ENCODE measurements at places on chromosomes 4 and X.
A peak's percentile ranks its signal among the peaks of the same experiment; 100 is the strongest.

DNA sequence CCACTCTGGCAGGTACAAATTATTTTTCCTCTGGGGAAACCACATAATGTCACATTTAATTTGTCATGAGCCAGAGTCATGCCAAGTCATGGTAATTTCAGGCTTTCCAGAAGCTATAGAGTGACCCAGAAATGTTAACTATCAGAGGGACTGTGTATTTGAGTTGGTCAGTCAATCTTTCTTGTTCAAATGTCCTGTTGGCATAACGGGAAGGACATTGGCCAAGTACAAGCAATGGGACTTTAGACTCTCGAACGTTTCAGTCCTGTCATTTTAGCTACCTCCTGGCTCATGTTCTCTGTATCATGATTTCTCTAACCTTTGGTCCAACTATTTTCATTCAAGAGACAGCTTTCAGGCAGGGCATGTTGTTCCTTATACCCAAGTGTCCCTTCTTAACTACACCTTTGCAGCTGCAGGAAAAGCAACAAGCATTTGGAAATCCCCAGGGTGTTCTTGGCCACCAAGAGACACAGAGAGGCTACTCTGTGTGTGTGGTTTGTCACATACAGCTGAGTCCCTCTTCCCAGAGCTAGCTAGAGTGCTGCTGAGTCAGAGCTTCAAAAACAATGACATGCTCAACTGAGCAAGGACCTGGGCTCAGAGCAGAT is 142.6 kb downstream of the EGF start:
- DNase-seq, result peak; percentile 25

- DNase-seq, result no peak
Observed at GRCh38 chrX:71184803-71185495, 38.1 kb upstream of the GJB1 start.

- no peak for DNase-seq
Observed at GRCh38 chrX:21632027-21632426, 26.1 kb downstream of the KLHL34 start.

GRCh38 chrX:127578395-127578794 is 473.8 kb downstream of the ACTRT1 start:
- DNase-seq, result no peak

DNA sequence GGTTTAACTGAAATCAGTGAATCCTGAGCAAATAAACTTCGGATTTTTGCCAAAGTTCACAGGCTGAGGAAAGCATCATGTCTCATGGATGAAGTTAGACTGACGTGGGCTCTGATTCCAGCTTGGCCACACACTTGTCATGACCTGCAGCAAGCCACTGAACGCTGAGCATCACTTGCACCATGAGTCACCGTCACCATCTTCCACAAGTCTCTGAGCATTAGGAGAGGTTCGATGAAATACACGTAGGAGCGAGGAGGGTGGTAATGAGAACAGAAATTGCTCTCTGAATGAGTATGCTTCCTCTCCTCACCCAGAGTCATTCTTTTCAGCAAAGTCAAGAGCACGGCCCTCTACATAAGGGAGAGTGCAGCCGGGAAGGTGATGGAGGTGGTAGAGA is 3.8 kb upstream of the TRIML2 start:
- DNase-seq, result no peak

- DNase-seq, result no peak
Observed at GRCh38 chrX:129512409-129512808, 10.9 kb downstream of the SMARCA1 start.

GRCh38 chrX:40273356-40274050 is 175.7 kb upstream of the BCOR start:
- DNase-seq, result no peak

GRCh38 chrX:15334561-15334960 is 762 bp downstream of the PIGA start:
- no peak for DNase-seq

DNA sequence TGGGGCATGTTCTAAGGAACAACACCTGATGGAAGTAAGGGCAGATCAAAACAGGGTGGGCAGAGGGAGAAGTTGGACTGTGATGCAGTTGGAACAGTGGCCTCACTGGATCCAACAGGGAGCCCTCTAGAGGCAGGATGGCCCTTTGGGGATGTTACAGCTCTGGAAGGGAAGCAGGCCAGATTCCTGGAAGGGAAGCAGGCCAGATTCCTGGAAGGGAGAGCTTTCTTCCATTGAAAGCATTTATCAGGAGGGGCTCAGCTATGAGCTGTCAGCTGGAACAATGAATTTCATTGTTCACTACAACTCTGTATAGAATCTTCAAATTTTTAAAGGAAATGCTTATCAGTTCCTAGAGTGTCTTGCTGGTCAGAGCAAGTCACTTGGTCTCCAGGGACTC is 17.7 kb downstream of the IL15 start:
- DNase-seq, result no peak

GRCh38 chrX:15761564-15762191 is 23.6 kb downstream of the CA5B start:
- DNase-seq, result peak; percentile 45

GRCh38 chrX:115940348-115940747 is 230.2 kb upstream of the AGTR2 start:
- no peak for DNase-seq

- peak; percentile 24 for DNase-seq
Observed at GRCh38 chr4:128286474-128287058, 1.0 kb downstream of the PGRMC2 start.

- no peak for DNase-seq
Observed at GRCh38 chr4:92566269-92566668, 262.5 kb downstream of the GRID2 start.

GRCh38 chrX:153763298-153763932 is 634 bp upstream of the PLXNB3 start:
- DNase-seq, result peak; percentile 14

DNA sequence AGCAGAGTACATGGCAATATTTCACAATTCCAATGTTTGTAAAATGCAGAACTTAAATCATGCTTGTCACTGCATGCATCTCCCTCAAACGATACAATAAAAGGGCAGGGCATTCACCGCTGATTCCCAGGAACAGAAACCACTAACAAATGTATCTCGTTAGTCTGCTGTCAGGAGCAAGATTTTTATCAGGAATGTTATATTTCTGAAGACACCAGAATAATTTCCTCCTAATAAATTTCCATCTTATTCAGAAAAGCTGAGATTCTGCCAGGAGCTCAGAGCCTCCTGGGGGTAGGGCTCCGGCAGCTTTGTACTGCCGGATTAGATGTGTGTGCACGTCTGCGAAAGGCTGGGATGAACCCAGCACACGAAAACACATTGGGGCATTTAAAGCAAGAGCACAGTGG is 54.0 kb upstream of the LDB2 start:
- no peak for DNase-seq

GRCh38 chr4:101282076-101282844 is 65.1 kb downstream of the PPP3CA start:
- DNase-seq, result peak; percentile 35

GRCh38 chr4:39044364-39044955 is 12.3 kb upstream of the TMEM156 start:
- peak; percentile 97 for DNase-seq

- no peak for DNase-seq
Observed at GRCh38 chr4:62670514-62670913, 1470.4 kb downstream of the ADGRL3 start.

GRCh38 chr4:152045449-152045806 is 284.6 kb upstream of the GATB start:
- no peak for DNase-seq

GRCh38 chr4:55439023-55439422 is 43.3 kb downstream of the TMEM165 start:
- no peak for DNase-seq

DNA sequence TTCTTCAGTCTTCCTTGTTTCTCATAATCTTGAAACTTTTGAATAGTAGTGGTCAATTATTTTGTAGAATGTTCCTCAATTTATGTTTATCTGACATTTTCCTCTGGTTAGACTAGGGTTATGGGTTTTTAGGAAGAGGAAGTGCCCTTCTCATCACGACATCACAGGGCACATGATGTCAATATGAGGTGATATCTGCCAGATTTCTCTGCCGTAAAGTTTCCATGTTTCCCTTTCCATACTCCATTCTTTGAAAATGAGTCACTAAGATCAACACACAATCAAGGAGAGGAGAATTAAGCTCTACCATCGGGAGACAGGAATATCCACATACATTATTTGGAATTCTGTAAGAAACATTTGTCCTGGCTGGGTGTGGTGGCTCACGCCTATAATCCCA is 28.4 kb downstream of the RP2 start:
- no peak for DNase-seq

DNA sequence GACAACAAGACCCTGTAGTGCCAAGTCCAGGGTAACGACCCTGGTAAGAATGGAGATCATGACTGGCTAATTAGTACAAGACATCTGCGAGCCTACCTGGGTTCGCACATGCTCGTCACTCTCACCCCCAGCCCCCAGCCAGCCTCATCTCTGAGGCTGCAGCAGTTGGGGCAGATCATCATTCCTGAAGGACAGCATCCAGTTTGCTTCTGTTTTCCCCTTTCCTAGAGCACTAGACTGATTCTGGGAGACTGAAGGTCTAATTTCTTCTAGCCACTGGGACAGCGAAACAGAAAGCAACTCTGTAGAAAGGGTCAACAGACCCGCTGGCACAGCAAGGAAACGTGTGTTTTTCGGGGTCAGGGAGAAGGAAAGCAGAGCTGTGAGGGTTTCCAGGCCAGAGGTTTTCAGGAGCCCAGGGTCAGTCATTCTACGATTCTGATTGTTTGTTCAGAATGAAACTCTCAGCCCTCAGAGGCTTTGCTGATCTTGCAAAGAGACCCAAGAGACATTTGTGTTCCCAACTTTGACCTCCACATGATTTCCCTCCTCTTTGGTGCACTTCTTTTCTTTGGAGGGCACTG is 343.1 kb upstream of the NOCT start:
- DNase-seq, result no peak

DNA sequence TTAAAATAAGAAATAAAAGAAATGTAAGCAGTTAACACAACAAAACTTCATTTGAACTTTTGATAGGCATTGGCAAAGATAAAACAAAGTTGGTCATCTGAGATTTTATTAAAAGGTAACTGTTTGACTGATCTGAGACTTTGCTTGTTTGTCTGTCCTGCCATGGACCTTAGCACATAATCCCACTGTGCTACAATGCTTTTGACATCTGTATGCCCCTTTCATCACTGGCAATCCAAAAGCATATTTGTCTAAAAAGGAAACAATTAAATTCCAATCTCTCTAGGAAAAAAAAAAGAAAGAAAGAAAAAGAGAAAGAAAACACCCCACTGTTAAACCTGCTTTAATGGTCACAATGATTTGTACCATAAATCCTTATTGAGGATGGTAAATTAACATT is 231.0 kb downstream of the DACH2 start:
- DNase-seq, result no peak

- DNase-seq, result no peak
Observed at GRCh38 chr4:176638992-176639391, 153.7 kb downstream of the VEGFC start.

GRCh38 chrX:10833299-10834169 is 213.1 kb upstream of the MID1 start:
- no peak for DNase-seq

DNA sequence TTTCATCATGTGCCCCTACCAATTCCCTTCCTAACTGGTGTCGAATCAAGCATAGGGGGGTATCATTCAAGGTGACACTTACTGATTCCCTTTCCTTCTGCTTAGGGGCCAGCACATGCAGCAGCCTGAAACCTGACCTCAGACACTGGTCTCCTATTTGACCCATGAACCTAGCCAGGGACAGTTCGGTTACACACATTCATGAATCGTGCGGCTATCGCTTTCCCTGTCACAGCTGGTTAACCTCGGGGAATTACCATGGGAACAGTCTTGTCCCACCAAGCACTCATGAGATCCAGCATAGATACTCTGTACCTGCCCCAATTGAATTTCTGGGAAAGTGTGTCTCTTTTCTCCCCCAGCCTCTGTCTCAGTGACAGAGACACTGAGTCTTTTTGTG is 140.4 kb downstream of the ZNF674 start:
- no peak for DNase-seq

- DNase-seq, result no peak
Observed at GRCh38 chrX:41406201-41406600, 40.9 kb upstream of the NYX start.

DNA sequence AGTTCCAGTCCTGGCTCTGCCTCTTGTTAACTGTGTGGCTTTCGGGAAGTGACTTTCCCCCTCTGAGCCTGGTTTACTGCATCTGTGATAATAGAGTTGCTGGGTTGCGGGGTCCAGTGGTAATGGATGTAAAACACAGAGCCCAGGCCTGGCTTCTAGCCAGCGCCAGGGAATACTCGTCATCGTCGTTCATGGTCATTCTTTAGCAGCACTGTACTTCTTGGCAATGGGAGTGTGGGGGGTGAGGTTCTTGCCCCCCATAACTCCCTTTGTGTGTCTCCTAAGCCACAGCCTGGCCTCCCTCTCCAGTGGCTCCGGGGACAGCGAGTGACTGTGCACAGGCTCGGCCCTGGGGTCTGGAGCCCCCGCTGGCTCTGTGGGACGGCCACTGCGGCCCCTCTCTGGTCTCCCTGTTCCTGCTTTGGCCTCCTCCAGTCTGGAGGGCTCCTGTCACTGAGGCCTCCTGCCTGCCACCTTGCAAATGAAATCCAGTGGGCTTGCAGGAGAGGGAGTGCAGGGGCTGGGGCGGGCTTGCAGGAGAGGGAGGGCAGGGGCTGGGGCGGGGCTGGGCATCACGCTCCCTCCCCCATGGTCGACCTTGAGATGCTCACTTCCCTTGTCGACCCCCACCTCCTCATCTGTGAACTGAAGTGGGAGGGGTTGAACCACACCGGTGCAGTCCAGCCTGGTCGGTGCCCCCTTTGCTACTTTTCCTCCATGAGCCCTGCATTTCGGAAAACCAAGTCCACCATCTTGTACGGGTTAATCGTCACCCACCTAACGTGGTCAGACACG is 13.2 kb downstream of the PSAPL1 start:
- no peak for DNase-seq

DNA sequence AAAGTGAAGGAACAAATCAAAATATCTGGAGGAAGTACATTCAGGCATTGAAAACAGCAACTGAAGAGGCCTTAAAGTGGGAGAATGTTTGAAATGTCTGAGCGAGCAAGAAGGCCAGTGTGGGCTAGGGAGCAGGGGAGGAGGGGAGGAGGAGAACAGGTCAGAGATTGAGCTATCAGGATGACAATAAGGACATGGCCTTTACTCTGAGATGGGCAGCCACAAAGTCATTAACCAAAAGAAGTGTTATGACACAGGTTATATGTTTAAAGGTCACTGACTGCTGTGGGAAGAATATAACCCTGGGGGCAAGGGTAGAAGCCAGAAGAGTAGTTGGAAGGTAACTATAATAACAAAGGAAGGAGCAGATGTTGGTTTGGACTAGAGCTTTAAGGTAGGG is 315.4 kb downstream of the INPP4B start:
- no peak for DNase-seq

Measured in activated T-cell treated with anti-CD3 and anti-CD28 coated beads, Interleukin-2, amount 50 U/mL, for 48 hours (primary cell).